ENCODE measurements at places on chromosomes 13 and 19.

GRCh38 chr19:29875931-29876330 lies 64.1 kb downstream of the CCNE1 start:
- peaks cover 4% of the 10 kb centered on the region for H3K4me1 ChIP-seq
- H3K27ac ChIP-seq = no peak overlapping the region
- no peak overlapping the region for H3K4me3 ChIP-seq
- no peak for DNase-seq
- no peaks in the 10 kb centered on the region for H3K36me3 ChIP-seq

DNA sequence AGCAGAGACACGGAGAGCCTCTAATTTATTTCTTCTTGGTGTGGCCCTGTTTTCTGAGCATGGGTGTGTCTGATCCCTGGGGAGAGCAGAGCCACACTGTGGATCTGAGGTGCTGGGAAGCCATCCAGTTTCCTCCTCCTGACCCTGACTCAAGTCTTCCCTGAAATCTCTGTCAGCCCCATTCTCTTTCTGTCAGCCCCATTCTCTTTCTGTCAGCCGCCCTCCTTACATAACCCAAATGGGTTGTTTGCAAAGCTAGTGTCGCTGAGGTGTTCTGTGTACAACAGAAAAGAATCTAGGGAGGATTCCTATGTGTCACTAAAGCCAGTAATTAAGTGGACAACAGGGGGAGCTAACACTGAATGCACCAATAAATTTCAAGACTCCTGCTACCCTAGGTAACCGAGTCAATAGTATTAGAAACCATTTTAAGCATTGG lies 50.2 kb downstream of the LRCH1 start:
- no peaks in the 10 kb centered on the region for H3K36me3 ChIP-seq
- H3K27me3 ChIP-seq = no peaks in the 10 kb centered on the region
- no peak for DNase-seq
- H3K27ac ChIP-seq = peak overlapping the region; percentile 75
- peaks cover 5% of the 10 kb centered on the region for H3K4me1 ChIP-seq

DNA sequence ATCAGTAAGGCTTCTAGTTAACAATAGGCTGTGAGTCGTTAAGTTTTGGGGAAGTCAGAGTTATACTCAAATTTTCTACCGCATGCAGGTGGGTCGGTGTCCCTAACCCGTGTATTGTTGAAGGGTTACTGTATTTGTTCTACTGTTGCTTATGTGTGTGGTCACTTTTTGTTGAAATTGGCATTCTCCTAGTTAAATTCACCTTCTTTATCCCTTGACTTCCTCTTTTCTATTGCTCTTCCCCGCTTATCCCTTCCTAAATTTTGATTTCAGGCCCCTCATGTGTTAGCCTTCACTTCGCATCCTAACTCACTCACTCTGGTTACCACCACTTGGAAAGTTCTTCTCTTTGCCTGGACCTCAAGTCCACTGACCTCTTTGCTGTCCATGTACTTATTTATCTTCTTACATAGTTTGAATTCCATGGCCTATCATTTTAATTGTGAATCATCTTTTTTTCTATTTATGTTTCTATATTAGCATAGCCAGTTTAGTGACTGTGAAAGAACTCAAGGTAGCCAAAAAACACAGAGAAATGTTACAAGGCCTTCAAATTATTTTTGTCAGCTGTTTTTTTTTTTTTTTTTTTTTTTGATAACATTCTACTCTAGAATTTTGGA lies 52.9 kb downstream of the NDFIP2 start:
- no peaks in the 10 kb centered on the region for H3K36me3 ChIP-seq
- no peaks in the 10 kb centered on the region for H3K27me3 ChIP-seq
- no peaks in the 10 kb centered on the region for H3K4me1 ChIP-seq
- no peak overlapping the region for H3K27ac ChIP-seq

DNA sequence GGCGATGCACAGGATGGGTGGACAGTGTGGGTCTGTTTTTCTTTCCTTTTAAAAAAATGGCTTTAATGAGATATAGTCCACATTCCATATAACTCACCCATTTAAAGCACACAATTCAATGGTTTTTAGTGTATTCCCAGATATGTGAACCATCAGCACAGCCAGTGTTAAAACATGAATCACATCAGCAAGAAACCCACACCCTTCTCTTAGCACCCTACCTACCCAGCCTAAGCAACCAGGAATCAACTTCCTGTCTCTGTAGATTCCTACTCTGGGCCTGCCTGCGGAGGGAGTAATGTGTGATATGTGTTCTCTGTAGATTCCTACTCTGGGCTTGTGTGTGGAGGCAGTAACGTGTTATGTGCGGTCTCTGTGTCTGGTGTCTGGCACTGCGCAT lies 11.9 kb downstream of the TMEM255B start:
- no peak overlapping the region for H3K27ac ChIP-seq
- no peaks in the 10 kb centered on the region for H3K27me3 ChIP-seq
- no peaks in the 10 kb centered on the region for H3K36me3 ChIP-seq

GRCh38 chr19:15264061-15264932 lies 32.0 kb upstream of the EPHX3 start:
- no peaks in the 10 kb centered on the region for H3K27me3 ChIP-seq
- H3K4me3 ChIP-seq = no peak overlapping the region
- H3K4me1 ChIP-seq = peaks cover 21% of the 10 kb centered on the region
- H3K36me3 ChIP-seq = peaks cover 7% of the 10 kb centered on the region
- H3K27ac ChIP-seq = peak overlapping the region; percentile 29

GRCh38 chr13:110319774-110320509 lies 12.9 kb downstream of the COL4A2 start:
- H3K36me3 ChIP-seq = no peaks in the 10 kb centered on the region
- H3K4me3 ChIP-seq = no peak overlapping the region
- H3K27me3 ChIP-seq = no peaks in the 10 kb centered on the region
- no peak for DNase-seq
- H3K4me1 ChIP-seq = no peaks in the 10 kb centered on the region
- H3K27ac ChIP-seq = peak overlapping the region; percentile 28

Data from prostate gland (tissue), 2 donors.